ENCODE measurements at places on chromosomes 6 and 20.

GRCh38 chr6:132482581-132482980 is 30.3 kb downstream of the STX7 start:
- no peak for DNase-seq

- DNase-seq: no peak
Observed at GRCh38 chr20:16299897-16300296, 273.4 kb downstream of the KIF16B start.

- DNase-seq: no peak
Observed at GRCh38 chr20:55582498-55582897, 422.8 kb downstream of the CBLN4 start.

- no peak for DNase-seq
Observed at GRCh38 chr6:136846046-136846445, 23.7 kb downstream of the PEX7 start.

DNA sequence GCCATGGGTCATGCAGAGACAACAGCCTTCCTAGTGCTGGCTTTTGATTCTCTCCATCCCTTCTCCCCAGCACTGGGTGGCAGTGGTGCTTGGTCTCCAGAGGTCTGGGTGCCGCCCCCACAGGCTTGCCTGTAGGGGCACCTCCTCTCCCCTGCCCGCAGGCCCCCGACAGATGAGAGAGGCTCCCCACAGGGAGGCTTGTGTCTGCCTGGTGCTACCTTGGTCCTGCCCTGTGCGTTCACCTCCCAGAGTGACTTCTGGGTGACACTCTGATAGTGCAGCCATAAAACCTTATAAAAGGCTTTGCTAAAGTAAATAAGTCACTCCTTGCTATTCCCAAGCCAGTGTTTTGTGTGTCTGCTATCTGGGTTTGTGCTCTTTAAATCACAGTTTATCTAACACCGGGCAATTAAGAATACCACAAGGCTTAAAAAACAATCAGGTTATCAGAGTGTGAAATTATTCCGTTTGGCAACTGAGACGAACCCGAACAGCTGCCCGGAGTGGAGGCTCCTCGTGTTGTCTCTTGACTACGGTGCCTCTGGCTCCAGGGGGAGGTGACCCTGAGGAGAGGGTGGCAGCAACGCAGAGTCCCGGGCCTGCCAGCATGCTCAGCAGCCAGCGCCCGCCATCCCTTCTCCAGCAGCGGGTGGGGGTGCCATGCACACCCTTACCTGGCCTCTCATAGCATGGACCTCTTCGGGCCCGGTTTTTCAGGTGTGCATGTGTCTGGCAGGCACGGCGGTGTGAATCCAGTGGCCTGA is 5.4 kb upstream of the C20orf204 start:
- DNase-seq: no peak

- DNase-seq: no peak
Observed at GRCh38 chr6:13689511-13690256, 22.0 kb downstream of the RANBP9 start.

- DNase-seq: no peak
Observed at GRCh38 chr20:1857466-1857865, 37.7 kb upstream of the SIRPA start.

GRCh38 chr6:36823421-36824096 is 15.7 kb downstream of the CPNE5 start:
- no peak for DNase-seq

GRCh38 chr6:14141351-14142062 is 23.9 kb downstream of the CD83 start:
- DNase-seq: no peak

DNA sequence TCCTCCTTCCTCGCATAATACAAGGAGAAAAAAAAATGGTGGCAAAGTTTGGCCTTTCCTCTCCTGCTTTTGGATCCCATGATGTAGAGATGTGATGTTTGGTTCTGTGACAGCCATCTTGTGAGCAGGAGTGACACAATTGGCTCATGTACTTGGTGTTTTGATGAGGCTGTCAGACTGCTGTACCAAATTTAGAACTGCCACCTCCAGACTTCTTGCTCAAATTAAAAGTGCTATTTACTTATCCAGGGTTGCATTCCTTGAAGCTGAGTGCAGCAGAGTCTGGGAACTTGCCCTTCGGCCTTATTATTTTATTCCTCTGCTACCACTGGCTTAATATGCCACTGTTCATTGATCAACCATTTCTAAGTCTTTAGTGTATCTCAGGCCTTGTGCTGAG is 21.9 kb downstream of the BCAS1 start:
- DNase-seq: no peak

DNA sequence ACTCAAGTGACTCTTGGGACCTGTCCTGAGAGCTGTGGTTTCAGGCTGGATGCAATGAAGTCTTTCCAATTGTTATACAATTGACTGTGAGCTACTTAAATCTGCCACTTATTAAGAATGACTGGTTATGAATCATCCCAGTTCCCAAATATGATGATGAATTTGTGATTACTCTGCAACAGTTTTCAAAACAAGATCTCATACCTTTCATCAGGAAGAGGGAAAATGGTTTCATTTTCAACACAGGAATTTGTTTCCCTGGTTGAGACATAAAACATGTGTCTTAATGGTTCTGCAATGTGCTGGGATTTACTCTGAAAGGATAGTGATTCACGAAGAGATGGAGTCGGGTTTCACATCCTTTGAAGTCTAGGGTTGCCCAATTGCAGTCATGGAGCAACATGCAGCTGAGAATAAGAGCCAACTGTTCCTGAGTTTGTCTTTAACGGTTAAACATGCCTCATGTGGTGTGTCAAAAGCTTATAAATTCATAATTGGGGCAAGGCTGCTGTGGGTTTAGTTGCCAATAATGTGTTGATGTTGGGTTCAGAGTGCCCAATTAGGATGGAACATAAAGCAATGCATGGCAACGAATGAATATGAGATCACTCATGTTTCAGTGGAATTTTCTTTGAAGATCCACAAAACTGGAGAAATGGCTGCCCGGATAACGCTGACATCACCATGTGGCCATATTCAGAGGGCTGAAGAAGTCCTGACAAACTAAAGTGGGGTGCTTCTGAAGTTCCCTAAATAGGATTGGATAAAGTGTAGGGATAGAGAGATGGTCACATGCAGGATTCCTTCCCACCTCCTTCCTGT is 41.0 kb downstream of the CYP24A1 start:
- DNase-seq: peak; percentile 100

DNA sequence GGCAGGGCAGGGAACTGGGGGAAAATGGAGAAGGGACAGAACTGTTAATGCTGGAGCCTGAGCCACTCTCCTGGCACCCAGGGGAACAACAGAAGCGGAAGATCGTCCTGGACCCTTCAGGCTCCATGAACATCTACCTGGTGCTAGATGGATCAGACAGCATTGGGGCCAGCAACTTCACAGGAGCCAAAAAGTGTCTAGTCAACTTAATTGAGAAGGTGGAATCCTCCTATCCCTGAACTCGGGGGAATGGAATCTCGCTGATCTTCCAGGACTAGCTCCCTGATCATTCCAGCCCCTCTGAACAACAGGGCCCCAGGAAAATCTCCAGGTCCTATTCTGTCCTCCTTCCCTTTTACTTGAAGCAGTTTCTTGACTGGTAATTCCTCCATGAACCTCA is 2.0 kb downstream of the CFB start:
- no peak for DNase-seq

GRCh38 chr20:13953227-13953626 is 37.2 kb downstream of the SEL1L2 start:
- no peak for DNase-seq

DNA sequence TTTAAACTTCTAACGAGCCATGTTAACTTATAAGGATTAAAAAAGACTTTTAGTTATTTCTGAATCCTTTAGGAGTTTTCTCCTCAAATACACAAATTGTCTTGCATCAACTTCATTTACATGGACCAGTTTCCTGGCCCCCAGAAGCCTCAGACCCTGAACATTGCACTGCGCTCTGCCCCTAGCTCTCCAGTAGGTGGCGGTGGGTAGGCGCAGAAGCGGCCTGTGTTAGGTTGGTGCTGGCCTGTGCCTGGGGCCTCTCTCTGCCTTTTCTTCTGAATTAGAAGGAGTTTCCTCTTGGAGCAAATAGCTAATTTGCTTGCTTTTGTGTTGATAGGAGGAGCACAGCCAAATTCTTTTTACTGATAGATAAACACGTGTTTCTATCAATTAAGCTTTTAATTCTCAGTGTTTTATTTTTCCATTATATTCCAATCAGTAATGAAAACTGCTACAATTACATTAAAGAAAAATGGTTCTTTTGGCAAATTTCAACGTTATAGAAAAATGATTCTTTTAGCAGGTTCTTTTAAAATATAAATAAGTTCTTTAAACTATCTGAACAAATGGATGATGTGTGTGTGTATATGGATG is 44.4 kb downstream of the DTD1 start:
- no peak for DNase-seq

GRCh38 chr6:87803791-87804190 is 101.8 kb upstream of the AKIRIN2 start:
- no peak for DNase-seq

DNA sequence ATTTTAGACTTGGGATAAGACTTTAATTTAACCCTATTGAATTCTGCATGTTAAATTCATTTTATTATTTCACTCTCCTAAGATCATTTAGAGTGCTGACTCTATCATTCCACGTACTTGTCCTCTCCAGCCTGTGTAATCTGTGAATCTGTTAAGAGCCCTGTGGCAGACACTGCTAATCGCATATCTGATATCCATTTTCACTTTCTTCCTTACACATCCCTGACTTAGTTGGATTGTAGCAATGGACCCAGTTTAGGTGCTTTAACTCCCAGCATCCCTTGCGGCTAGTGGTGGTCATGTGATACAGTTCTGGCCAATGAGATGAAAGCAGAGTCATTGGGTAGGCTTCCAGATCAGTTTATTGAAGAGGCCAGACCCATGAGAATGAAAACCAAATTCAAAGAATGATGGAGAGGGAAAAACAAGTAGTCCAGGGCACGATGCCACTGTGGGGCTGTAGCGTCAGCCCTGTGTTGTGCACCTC is 57.2 kb upstream of the SOX4 start:
- DNase-seq: no peak

DNA sequence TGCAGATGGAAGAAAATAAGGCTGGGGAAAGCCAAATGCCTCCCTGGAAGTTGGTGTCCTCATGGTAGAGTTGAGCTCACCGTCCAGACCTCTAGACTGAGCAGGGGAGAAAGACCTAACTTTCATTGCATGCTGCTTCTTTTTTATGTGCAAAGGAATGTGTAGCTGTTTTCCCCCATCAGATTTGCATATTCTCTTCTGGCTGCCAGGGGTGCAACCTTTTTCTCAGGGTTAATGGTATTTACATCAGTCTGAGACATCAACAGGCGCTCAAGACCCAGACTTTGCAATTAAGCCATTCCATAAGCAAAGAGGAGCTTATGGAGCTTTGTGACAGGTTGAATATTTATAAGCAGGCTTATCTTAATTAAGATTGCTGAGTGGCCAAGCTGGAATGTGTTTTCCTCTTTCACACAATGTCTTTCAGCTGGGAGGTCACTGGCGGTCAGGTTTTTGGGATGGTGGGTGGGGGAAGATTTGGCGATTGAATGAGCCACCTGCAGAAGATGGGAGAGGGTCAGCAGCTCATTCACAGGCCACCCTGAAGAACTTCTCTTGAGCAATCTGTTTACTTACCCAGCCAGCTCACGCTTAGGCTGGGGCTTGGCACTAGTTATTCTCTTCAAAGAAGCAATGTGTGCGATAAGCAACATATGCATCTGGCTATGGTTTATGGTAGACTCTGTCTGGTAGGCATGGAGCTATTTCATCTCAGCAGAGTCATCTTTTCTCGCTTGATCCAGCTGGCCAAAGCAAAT is 88.6 kb downstream of the SCP2D1 start:
- no peak for DNase-seq

- no peak for DNase-seq
Observed at GRCh38 chr20:34524426-34524825, 8.2 kb downstream of the DYNLRB1 start.

- no peak for DNase-seq
Observed at GRCh38 chr20:61557621-61558020, 305.6 kb downstream of the CDH4 start.

GRCh38 chr6:132192631-132193030 is 208.6 kb downstream of the MOXD1 start:
- no peak for DNase-seq

DNA sequence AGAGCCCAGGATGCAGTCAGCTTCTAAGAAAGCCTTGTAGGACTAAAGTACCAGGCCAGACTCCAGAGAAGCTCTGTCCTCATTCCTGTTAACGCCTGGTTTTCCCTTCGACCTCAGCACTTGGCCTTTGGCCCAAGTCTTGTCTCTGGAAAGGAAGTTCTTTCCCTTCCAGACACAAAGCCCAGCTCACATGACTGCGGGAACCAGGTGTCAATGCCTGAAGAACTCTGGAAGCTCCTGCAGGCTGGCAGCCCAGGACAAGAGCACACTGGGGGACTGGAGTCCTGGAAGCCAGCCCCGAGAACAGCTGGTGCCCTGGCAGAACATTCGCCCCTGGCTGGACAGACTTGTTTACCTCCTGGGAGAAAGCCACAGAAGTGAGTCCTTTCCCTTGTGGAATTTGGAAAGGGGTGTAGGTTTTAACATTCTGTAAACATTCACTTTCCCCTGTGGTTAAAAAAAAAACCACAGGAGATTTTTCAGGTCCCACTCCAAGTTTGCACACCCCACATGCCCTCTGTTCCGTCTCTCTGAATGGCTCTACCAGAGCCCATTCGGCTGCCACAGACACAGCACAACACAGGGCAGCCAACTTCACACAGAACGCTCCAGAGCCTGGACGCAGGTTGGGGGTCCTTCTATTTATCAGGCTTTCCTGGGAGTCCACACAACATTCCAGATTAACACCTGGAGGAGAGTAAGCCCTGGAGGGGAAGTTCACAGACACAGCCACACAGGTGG is 18.1 kb downstream of the ACSS1 start:
- DNase-seq: peak; percentile 59

All from GM04503 (cell line).